Urothelium cell line (cell line): ENCODE measurements at places on chromosomes 6 and 20.

GRCh38 chr6:107616775-107617174 lies 126.9 kb downstream of the SOBP start:
- no peak for DNase-seq

DNA sequence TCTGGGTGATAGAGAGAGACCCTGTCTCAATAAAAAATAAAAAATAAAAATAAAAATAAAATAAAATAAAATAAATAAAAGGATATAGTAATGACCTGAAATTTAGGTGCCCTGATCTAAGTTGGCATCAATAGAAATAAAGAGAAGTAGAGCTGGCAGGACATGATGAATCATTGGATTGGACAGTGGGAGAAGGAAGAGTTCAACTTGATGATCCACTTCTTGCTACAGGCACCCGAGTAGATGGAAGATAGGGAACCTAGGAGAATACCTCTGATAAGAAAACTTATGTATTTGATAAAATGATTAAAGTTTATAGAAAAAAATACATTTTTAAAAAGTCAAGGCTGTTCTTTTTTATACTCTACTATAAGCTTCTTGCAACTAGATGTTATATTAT lies 79.0 kb downstream of the ADTRP start:
- no peak for DNase-seq

DNA sequence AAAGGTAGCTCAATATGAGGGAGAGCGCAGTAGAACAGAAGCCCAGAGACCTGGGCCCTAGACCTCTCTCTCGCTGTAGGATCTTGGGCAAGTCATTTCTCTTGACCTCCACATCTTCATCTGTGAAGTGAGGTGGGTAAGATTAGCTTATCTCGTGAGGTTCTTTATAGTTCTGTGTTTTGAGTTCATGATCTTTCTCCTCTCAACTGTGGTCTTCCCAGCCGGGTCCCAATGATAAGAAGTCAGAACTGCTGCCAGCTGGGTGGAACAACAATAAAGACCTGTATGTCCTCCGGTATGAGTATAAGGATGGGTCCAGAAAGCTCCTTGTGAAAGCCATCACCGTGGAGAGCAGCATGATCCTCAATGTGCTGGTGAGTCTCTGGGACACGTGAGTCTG lies 6.9 kb downstream of the PSMF1 start:
- DNase-seq: no peak

GRCh38 chr6:75449630-75450206 lies 43.9 kb downstream of the FILIP1 start:
- no peak for DNase-seq

DNA sequence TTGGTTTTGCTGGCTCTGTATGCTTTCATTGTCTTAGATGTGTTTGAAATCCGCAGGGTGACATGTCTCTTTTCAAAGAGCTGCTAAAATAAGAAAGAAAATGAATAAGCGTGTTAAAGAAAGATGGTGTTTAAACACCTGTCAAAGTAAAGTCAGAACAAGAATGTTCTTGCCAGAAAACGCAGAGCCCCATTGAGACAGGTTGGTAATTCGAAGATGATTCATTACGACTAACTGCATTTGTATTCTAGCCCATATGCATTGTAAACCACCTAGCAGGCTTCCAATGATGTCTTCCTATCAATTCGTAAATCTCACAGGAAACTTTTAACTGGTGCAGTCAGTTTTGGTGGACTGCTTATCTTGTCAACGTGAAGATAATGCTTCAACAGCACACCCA lies 16.8 kb downstream of the PHACTR2 start:
- DNase-seq: no peak

GRCh38 chr6:125224231-125224861 lies 70.8 kb downstream of the TPD52L1 start:
- DNase-seq: no peak

- DNase-seq: peak; percentile 36
Observed at GRCh38 chr20:47764154-47764733, 21.0 kb downstream of the SULF2 start.

DNA sequence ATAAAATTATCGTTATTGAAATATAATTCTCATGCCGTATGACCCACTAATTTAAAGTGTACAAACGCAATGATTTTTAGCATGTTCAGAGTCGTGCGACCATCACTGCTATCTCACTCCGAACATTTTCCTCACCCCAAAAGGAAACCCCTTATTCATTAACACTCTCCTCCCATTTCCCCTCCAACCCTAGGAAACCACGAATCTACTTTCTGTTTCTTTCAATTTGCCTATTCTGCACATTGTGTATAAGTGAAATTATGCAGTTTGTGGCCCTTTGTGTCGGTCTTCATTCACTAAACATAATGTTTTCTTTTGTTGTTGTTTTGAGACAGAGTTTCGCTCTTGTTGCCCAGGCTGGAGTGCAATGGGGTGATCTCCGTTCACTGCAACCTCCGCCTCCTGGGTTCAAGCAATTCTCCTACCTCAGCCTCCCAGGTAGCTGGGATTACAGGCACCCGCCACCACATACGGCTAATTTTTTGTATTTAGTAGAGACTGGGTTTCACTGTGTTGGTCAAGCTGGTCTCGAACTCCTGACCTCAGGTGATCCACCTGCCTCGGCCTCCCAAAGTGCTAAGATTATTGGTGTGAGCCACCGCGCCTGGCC lies 99.7 kb upstream of the ZNF217 start:
- no peak for DNase-seq

DNA sequence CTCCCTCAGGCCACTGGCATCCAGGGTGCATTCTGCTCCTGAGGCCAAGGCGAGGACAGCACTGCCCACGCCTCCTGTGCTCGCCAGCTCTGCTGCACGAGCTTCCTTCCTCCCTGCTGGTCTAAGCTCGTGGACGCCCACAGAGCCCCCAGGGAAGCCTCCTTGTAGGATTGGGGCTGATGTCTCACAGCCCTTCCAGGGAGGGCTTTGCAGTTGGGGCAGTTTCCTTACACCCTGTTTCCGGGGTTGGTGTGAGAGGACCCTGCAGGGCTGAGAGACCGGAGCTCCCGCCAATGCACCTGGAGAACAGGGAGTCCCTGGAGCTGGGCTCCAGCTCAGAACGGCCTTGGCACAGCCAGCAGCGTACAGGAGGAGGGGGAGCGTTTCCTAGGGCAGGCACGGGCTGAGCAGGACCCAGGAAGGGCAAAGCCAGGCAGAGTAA lies 172.4 kb upstream of the PDE10A start:
- no peak for DNase-seq

- DNase-seq: no peak
Observed at GRCh38 chr6:21342501-21342900, 251.1 kb upstream of the SOX4 start.

DNA sequence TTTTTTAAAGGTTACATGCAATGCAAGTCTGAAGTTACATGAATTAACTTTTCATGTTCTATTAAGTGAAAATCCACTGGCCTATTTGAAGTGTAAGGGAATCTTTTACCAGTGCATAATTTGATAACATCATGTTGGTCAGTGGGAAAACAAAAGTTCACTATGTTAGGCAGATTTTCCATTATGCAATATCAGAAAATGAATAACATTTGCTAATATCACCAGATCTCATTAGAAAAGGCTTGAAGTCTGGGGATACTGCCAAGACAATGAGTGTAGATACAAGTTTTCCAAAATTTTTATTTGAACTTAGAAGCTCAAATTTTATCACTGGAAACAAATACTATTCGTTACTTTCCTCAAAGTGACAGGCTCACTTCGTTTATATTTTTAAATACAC lies 296.4 kb upstream of the CDH4 start:
- no peak for DNase-seq

GRCh38 chr20:1809131-1809572 lies 86.1 kb upstream of the SIRPA start:
- DNase-seq: peak; percentile 81

DNA sequence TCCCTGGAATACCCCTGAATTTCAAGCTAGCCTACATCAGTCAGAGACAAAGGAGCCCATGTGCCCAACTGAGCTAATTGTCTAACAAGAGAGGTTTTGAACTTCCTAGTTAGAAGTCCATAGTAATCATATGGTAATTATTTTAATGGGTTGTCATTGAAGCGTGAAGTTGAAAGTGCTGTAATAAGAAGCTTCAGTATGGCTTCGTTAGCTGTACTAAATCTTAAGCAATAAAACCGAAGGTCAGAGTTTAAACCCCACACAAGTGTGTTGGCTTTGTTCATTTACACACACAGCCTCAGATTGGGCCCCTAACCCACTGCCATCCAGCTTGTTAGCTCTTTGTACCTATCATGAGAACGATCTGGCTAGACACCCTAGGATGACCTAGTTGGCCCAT lies 195.6 kb upstream of the RIN2 start:
- no peak for DNase-seq

DNA sequence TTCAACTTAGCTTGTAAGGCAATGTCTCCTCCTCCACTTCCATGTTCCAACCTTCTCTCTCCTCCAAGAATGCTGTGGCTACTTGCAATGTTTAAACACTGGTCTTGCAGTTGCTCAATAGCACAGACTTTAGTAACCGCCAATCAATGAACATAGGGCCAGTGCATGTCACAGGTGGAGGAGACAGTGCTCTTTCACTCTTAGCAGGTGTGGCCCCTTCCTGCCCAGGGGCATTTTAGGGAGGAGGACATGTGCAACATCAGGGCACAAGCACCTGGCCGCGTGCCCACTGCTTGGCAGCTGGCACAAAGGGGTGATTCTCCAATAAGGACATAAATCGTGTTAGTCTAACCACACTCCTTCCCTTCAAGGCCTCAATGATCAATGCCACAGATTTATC lies 41.3 kb downstream of the ADGRF1 start:
- peak; percentile 20 for DNase-seq

- DNase-seq: no peak
Observed at GRCh38 chr6:112030206-112030960, 23.5 kb upstream of the CCN6 start.

DNA sequence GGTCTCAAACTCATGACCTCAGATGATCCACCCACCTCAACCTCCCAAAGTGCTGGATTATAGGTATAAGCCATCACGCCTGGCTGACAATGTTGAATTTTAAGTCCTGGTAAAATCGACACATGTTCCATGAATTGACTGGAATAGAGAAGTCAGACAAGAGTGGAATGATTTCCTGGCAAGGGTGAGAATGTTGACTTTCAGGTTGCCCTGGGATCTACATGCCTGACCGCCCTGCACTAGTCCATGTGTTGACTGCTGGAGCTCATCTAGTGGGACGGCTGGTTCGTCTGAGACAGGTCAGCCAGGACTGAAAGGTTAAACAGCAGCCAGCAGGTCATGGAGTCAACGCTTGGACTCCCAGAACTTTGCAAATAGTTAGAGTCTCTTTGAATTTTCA lies 88.8 kb downstream of the SASH1 start:
- no peak for DNase-seq

GRCh38 chr6:25359891-25360290 lies 80.7 kb downstream of the CARMIL1 start:
- peak; percentile 59 for DNase-seq

DNA sequence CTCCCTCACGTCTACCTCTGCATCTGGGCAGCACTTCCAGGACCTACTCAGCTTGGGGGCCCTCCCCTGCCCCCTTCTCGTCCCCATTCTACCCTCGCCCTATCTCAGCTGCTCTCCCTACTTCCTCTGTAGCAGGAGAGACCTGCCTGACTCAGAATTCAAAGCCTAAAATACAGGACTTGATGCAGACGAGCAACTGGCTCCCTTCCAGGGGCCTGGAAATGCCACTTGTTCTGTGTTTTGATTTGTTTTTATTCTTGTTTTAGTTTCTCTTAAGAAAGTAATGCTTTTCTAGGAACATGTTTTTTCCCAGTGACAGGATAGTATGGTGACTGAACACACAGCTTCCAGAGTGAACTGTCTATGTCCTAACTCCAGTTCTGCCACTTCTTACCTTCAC lies 320.4 kb upstream of the CDH4 start:
- no peak for DNase-seq

GRCh38 chr20:57274299-57274698 lies 7.9 kb upstream of the BMP7 start:
- no peak for DNase-seq

- DNase-seq: no peak
Observed at GRCh38 chr6:132569170-132569569, 952 bp upstream of the TAAR6 start.

- DNase-seq: peak; percentile 45
Observed at GRCh38 chr6:166203003-166203640, 35.5 kb upstream of the TBXT start.

GRCh38 chr6:130848945-130849344 lies 21.7 kb downstream of the SMLR1 start:
- DNase-seq: no peak

GRCh38 chr6:132209351-132209750 lies 191.9 kb downstream of the MOXD1 start:
- DNase-seq: no peak

- no peak for DNase-seq
Observed at GRCh38 chr20:16301986-16302385, 271.3 kb downstream of the KIF16B start.

- DNase-seq: peak; percentile 3
Observed at GRCh38 chr6:79117752-79118151, 39.7 kb upstream of the PHIP start.

GRCh38 chr6:138970856-138971425 lies 17.1 kb downstream of the REPS1 start:
- DNase-seq: no peak

DNA sequence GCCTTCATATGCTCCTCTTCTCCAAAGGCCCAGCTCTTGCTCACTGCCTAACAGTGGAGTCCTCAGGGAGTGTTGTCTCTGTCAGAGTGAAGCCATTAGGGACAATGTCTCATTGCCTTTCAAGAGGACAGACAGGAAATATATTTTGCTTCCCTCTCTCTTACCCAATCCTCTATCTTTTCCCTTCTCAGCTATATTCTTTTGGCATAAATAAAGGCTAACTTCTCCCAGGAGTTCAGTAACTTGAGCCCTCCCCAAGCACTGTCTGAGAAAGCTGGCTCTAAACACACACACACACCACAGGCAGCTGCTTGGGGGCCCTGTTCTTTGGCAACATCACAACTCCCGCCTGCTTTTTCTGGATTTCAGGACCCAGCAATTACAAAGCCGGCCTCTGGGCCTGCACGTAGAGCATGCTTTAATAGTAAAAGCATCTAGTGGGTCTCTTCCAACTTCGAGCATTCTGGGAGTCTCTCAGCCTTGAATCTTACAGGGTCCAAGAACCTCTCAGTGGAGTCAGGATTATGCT lies 34.7 kb upstream of the LAMA4 start:
- no peak for DNase-seq

DNA sequence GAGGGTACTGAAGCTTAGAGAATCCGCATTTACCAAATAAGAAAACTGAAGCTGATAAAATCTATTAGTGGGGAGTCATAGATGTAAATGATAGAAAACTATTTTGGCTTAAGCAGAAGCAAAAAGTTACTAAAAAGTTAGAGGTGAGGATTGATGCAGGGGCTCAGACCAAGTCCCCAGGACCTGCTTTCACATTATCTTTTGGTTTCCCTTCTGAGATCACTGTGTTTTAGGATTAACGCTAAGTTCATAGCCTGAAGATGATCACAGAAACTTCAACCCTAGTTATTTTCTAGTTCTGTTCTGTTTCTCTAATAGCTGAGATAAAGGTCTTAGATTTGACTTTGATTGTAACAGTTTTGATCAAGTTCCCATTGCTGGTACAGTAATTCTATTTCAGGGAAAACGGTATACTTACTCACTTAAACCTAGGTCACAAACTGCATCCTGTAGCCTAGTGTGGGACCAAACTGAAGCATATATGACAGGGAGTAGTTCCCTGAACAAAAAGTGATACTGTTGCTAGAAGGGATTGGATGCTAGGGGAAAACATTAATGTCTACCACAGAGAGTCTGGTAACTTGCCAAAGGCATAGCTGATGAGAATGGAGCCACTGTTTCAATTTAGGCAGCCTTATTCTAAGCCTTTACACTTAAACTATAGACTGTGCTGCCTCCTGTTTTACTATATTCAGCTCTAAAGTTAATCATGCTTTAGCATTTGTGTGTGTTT lies 13.1 kb downstream of the CYB5R4 start:
- no peak for DNase-seq
